Stimulated activated CD4-positive, alpha-beta T cell treated with anti-CD3 and anti-CD28 coated beads, TNF-alpha, amount 100 ng/mL, for 4 hours (primary cell): ENCODE measurements at places on chromosomes 1 and 21.

DNA sequence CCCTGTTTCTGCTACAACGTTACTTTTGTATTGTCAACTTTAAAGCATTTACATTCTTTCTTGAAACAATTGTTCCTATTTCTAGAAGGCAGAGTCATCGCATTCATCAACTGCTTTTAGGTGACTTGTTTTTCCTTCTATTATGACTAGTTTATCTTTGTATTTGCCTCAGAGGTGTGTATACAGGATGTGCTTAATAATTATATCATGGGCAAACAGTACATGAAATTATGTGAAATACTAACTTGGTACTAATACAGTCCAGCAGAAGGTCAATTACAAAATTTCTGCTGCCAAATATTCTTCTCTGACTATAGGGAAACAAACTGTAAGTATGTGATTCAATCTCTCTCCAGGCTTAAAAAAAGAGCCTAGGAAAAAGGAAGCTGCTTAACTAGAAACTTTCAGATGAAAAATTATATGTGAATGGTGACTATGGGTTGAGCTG is 101.6 kb downstream of the C4BPA start:
- DNase-seq = no peak

DNA sequence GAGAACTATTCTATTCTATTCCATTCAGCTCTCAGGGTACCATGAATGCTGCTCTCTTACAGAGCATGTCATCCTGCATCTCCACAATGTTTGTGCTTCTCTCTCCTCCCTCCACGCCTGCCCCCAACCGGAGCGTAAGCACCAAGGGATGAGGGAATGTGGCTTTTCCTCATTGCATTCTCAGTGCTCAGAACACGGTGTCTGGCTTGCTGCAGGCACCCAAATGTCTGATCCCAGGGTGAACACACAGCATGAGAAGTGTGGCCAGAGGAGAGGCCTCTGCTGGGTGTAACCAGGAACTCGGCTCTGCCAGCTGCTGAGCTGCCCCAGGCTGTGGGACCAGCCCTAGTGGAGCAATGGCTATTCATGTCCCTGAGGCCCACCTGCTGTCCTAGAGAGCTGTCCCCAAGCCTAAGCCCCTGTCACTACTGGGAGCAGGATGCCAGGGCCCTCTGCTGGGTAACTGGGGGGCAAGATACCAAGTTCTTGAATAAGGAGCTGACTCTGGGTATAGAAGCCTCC is 38.3 kb downstream of the OLFML2B start:
- DNase-seq = no peak

DNA sequence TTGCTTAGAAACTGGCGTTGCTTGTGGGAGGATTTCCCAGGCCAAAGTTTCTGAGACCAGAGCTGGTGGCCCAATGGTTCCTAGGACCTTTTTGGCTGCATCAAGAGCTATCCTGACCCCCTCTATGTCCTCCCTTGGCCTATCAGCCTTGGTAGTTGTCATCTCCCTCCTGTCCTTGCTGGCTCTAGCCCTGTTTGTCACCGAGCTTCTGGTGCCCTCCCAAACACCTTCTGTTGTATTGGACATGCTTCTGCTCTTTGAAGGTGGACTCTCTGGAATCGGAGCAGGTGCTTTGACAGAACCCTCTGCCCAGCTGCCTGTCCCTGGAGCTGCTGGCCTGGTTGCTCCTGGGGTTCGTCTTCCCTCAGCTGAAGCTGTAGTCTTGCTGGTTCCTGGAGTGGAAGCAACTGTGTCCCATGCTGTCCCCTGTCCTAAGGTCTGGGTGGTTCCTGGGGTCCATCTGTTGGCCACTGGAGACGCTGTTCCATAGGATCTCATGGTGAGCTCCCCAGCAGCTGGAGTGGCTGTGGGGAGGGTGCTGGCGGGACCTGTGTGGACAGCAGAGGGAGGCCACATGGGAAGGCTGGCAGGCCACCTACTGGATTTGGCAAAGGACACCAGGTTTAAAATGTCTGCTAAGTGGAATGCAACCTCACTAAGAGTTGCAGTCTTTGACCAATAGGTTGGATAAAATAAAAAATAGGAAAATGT is 9.4 kb downstream of the FCAMR start:
- no peak for DNase-seq

- no peak for DNase-seq
These were observed 14.0 kb downstream of the PRR9 start for GRCh38 chr1:153231363-153231762.

GRCh38 chr1:22717037-22717760 is 6.6 kb downstream of the EPHB2 start:
- DNase-seq = no peak
